ENCODE measurements at places on chromosomes 5 and 9. TPM values are rescaled to one million over a fixed set of nuclear protein-coding genes. Genes with fewer than 3 reads are reported as not detected.

DNA sequence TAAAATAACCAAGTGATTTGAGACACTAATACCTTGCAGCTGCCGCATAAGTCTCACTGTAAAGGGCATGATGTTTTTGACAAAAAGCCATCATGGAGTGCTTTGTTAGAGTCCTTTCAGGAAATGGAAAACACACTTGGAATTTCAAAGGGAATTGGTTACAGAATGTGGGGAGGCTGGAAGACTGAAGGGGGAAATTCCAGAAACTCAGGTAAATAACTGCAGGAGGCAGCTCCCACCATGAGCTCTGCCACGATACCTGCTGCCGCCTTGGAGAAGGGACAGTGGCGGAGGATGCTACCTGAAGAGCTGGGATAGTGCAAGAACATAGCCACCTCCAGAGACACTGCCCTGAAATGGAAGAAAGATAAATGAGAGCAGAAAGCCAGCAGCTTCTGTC lies 66.9 kb downstream of the PRKACG start:
- no peak for DNase-seq

Gene MLANA
- total RNA-seq: not detected

Gene PCDHA5
- total RNA-seq: 0.41 TPM

DNA sequence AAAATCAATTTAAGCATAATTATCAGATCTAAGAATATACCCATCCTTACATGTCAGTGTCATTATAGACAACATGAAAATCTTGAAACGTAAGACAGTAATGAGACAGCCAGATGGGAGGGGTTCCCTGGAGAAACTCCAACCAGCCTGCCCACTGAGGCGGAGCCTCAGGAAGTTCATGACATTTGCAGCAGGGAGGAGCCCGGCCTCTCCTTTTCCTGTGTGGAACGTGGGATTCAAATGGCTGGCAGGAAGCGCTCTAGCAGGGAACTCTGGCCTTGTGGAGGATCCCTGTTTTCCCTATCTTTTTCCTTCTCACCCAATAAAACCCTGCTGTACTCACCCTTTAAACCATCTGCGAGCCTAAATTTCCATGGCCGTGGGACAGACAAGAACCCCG lies 176.6 kb upstream of the KCNN2 start:
- DNase-seq: no peak

DNA sequence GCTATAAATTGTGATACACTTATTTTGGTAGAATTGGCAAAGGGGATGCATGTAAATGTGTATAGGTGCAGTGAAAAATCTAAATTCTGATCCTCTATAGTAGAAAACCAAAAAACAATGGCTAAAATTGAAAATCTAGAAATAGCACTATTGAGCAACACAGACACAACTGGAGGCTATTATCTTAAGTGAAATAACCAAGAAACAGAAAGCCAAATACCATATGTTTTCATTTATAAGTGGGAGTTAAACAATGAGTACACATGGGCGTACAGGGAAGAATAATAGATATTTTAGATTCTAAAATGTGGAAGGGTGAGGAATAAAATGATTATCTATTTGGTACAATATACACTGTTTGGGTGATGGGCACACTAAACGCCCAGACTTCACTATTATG lies 183.2 kb upstream of the TUSC1 start:
- peak; percentile 7 for DNase-seq

GRCh38 chr5:169097374-169098326 lies 203.3 kb downstream of the SLIT3 start:
- peak; percentile 73 for DNase-seq

DNA sequence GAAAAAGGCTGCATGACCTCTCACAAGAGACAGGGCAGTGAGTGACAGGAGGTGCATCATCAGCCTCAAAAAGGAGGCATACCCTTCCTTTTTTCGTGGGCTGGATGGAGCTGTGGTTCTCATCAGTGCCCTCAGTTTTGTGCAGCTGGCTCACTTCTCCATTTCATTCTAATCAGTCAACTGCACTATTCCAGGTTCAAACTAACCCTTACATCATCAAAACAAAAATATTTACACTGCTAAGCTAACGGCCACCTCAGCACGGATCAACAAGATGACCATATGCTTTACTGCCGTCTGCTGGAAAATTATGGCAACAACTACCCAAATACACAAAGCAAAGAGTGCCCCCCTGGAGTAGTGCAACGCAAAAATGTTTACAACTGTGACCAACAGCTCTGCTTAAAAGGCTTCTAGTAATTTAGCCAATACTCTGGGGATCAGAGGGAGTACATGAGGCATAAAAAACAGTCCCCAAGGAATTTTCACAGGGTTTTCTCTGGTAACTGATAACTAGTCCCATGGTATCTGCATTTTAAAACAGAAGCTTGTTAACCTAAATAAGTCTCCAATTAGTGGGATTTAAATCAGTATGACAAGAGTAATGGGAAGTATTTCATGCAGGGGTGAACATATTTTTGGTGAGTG lies 10.8 kb downstream of the KCNV2 start:
- DNase-seq: peak; percentile 77

GRCh38 chr5:88877826-88878225 lies 5.2 kb downstream of the MEF2C start:
- no peak for DNase-seq

DNA sequence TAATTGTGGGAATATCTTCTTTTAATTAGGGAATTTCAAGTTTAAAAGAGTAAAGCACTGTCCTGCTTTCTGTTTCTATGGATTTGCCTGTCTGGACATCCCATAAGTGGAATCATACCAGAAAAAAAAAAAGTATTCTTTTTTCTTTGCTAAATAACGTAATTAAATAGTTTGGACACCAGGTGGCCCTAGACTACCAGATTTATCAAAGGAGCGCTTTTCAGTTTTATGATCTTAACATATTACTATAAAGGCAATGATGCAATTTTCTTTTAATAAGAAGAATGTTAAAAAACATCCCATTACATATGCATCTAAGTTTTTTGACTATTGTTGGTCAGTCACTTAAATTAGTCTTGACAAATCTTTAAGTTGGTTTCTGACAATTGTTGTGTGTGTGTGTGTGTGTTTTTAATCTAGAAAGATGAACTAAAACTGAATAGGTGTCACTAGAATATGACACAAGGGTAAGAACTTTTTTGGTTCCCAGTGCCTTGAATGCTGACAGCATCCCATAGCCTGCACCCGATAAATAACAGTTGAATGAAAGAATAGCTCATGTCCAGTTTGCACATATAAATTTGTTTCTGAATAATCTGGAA lies 49.5 kb downstream of the C5orf22 start:
- DNase-seq: peak; percentile 74

Gene ARAP3
- 10.9 TPM for total RNA-seq

DNA sequence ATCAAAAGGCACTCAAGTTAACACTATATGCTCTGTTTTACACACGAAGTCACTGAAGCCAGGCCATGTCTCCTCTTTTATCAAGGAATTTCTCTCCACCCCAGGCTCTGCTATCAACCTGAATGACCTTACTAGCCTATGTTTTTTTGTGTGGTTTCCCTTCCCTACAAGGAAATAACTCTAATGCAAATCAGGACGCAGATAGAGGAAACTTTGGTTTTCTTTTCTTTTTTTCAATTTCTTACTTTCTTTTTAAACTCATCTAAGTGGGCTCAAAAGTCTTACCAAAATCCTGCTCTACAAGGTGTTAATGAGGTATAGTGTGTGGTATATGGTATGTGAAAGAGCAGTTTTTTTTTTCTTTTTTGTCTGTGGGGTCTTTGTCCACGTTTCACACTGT lies 5.5 kb upstream of the SLC46A2 start:
- DNase-seq: no peak

DNA sequence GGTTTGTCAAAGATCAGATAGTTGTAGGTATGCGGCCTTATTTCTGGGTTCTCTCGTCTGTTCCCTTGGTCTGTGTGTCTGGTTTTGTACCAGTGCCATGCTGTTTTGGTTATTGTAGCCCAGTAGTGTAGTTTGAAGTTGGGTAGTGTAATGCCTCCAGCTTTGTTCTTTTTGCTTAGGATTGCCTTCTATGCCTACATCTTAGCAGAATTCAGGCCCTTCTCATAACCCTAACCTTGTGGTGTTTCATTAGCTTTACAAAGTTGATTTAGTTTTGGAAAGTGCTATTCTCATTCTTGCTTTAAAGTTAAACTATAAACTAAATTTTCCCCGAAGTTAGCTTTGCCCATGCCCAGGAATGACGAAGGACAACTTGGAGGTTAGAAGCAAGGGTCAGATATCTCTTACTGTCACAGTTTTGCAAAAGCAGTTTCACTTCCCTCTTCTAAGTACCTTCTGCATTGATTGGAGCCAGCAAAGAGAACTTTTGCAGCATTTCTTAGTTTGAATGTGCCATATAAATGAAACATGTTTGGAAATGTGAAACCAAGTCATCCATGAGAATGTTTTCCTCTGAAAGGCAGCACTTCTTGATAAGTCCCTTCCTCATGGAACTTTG lies 274.3 kb upstream of the DMRT1 start:
- no peak for DNase-seq

All from tongue (tissue), 3 donors.